BJ (cell line): ENCODE measurements at places on chromosomes 3 and 15. TPM values are rescaled to one million over a fixed set of nuclear protein-coding genes. Genes with fewer than 3 reads are reported as not detected.

GRCh38 chr3:18740631-18741583 lies 315.8 kb upstream of the SATB1 start:
- no peak for DNase-seq

GRCh38 chr15:69086427-69087204 lies 72.1 kb downstream of the NOX5 start:
- DNase-seq, result no peak

- no peak for DNase-seq
These were observed 170.9 kb upstream of the NR2E3 start for GRCh38 chr15:71639471-71639870.

DNA sequence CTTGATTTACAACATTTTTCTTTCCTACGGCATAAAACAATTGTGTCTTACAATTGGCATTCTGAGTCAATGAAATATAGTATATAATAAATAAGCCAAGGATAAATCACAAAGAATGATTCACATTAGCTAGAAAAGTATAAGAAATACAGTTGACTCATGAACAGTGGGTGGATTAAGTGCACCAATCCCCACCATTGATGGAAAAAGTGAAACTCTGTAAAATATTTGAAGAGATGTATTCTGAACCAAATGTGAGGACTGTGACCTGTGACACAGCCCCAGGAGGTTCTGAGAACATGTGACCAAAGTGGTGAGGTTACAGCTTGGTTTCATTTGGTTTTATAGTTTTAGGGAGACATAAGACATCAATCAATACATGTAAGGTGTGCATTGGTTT lies 227.5 kb downstream of the ALCAM start:
- no peak for DNase-seq

DNA sequence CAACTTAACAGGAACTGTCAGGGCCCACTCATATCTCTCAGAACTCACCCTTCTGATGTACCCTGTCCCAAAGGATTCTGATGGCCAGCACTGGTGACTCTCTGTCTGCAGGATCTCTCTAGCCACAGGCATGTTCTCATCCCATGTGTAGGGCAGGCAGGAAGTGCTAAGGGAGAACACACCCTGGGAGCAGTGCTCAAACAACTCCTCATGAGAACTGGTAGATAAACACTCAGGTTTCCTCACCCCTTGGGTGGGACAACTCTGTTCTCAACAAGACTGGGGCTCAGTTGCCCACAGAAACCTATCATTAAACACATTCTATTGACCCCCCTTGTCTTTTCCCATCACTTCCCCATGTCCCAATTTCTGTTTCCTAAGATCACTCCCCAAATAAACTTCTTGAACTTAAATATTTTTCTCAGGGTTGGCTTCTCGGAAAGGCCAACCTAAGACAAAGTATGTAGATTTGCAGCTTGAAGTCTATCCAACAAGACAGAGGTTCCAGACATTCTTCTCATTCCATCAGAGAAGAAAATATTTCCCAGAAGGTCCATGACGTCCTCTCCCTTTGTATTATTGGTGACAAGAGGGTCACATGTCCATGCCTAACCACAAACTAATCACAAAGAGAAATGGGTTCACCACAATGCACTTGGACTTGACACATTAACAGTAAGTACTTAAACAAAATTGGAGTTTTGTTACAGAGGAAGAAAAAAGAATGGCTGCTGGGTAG lies 276.6 kb upstream of the GADL1 start:
- peak; percentile 95 for DNase-seq

- DNase-seq, result no peak
These were observed 61.3 kb upstream of the PSMD6 start for GRCh38 chr3:64084640-64085039.

DNA sequence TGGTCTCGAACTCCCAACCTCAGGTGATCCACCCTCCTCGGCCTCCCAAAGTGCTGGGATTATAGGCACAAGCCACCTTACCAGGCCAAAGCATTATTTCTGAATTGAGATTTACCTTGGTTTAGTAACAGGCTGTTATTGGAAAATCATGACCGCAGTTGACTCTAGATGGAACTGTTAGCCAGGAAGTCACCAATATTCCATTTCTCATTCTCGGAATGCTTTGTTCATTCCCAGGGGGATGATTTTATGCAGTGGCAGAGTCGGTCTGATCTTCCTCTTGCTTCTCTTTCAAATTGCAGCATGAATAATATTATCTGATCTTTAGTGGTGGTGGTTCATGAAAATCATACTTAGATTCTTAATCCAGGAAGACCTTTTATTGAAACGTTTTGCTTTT lies 195.5 kb upstream of the MBNL1 start:
- no peak for DNase-seq

- DNase-seq, result no peak
These were observed 271.4 kb upstream of the SEMA6D start for GRCh38 chr15:47445723-47446392.

GRCh38 chr3:4474683-4475490 lies 7.8 kb upstream of the SUMF1 start:
- DNase-seq, result no peak

GRCh38 chr3:122661633-122662032 lies 19.0 kb upstream of the PARP14 start:
- DNase-seq, result no peak

DNA sequence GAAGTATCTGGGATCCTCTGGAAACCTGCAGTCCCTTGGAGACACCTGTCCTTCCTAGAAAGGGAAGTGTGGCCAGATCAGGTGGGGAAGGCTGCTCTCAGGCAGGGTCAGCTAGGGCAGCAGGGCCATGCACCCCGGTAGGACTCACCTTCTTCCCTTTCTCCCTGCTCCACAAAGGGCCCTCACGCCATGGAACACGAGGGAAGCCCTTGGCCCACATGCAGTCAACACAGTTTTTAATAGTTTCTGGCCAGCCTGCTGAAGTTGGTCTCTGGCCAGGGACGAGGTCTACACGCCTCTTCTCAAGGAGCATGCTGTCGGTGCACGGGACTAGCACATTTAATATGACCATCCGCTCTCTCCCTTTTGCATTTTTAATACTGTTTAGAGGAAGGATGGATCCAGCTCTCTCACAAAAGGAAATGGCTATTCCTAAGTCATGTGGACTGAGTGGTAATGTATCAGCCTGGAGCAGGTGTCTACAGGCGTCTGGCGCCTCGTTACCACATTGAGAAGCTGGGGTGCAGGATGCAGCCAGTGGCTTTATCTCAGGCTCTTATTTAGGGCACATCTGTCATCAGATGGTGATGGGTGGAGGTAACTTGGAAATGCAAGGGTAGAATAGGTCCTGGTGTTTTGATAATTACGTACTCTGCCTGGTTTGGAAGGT lies 153.9 kb downstream of the KLF13 start:
- DNase-seq, result no peak

GRCh38 chr3:101625879-101626278 lies 51.1 kb downstream of the ZBTB11 start:
- DNase-seq, result no peak

DNA sequence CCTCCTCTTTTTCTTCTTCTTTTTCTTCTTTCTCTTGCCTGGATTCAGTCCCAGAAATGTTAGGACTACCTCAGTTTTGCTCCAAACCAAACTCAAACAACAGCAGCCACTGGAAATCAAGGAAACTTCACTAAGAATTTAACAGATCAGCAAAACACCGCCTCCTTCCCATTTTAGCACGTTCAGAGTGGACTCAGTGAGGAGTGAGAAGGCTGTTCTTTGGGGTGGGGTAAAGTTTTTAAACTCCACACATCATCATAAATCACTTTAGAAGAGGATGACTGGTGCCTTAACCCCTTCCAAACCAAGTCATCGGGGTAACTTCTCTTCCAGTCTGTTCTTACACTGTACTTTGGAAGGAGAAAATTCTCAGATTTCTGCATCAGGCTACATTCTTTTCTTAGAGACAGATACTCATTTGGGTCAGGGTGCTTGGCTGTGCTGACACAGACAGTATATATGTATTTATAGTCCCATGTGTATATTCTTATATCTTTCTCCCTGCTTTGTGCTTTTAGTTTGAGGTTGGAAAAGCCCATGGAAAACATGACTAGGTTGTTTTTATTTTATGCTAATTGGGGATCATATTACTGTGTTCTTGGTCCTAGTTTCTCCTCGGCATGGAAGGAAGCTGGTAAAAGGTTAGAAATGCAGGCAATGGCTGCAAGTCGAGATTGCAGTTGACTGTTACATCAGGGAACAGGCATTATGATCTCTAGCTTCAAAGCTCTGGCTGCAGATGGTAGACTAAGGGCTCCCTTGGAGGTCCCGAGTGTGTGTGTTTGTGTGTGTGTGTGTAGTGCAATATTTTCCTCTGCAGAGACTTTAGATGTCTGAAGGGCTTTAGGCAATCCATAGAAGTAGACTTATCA lies at the start of gene CCDC80:
TSS of gene CCDC80 (minus strand) at position 214 of the 872 bp plus-strand sequence. CDS start 1,238 bp downstream, outside the sequence.
- DNase-seq, result peak; percentile 78

- DNase-seq, result no peak
These were observed 56.9 kb downstream of the CACNA1D start for GRCh38 chr3:53551324-53551723.

GRCh38 chr3:37956723-37957538 lies 33.7 kb upstream of the VILL start:
- no peak for DNase-seq

DNA sequence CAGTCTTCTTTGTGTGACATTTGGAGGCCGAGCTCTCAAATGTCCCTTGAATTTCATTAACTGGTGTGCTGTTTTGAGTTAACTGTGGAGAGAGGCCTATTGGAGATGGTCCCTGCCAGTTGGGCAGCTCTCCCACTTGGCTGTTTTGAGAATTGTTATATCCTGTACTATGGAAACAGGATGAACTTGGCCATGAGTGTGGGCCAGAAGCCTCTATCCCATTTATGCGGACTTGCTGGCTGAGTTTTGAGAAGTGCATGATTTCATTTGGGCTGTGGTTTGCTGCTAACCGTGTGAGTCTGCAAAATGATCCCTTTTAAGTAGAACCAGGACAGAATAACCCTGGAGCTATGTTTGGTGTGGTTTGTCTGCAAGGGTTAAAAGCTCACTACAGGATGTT lies 366.0 kb downstream of the PTPRG start:
- peak; percentile 81 for DNase-seq

- DNase-seq, result no peak
These were observed 8.7 kb downstream of the ESYT3 start for GRCh38 chr3:138443091-138443490.

DNA sequence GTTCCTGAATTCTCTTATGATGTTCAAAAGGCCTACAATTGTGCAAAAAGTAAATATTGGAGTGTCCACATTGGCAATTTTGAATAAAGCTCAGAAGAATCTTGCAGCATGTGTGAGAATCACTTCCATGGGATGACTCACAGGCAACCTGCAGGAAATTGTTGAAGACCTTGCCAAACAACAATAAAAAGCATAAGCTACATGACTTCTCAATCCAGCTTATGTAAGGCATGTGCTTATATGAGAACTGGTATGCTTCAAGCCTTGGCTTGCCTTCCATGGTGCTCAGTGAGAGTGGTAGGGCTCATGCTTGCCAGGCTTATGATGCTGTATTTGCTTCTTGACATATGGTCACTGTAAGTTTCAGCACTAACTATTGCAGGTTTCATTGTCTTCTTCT lies 18.4 kb upstream of the BCHE start:
- no peak for DNase-seq

DNA sequence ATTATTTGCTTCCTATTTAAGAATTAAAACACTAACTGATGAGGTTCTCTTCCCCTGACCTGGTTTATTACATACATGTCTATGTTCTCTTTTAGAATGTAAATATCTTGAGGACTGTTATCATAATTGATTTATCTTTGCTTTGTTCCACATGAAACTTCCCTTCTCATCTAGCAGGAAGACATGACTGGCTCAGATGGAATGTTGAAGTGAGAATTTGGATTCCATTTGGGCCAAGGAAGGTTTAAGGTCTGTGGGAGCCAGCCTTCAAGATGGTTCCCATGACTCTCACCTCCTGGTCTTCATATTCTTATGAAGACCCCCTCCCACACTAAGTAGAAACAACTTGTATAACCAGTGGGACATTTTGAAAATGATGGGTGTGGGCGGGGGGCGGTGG lies 222.2 kb upstream of the GADL1 start:
- DNase-seq, result no peak

GRCh38 chr3:49606427-49606826 lies 52.1 kb downstream of the BSN start:
- DNase-seq, result no peak

DNA sequence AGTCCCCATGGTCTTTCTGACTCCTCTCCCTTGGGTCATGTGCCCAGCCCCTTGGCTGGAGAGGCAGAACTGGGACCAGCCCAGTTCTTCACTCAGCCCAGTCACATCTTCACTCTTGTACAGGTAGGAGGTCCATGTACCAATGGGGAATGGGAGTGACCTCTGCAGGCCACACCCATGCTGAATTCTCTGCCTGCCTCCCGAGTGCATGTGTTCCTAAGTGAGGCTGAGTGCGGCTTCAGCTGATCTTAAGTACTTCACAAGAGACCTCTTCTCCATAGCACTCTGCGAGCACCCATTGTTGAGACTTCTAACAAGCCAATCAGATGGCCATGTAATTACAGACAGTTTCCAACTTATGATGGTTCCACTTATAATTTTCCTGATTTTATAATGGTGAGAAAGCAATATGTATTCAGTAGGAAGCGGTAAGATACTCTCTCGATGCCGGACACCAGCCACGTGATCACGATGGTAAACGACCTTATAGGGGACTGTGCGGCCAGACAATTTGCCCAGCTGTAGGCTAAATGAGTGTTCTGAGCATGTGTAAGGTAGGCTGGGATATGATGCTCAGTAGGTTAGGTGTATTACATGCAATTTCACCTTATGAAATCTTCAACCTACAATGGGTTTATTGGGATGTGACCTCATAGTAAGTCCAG lies 112.1 kb downstream of the KLF13 start:
- no peak for DNase-seq

DNA sequence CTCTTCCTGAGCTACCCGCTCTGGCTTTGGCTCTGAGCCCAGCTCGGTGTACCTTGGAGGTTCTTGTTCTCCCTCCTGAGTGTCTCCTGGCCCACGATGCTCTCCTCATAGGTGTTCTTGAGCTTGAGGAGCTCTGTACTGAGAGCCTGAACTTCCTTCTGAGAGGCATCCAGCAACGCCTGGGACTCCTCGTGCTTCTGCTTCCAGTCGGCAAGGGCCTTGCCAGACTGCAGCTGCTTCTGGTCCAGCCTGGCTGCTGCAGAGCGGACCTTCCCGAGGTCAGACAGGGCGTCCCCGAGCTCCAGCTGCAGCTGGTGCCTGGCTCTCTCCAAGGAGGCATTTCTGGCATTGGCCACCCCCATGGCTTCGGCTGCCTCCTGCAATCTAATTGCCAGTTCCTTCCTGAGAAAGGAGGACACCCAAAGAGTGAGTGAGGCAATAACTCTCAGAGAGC lies 99.8 kb downstream of the MYH15 start:
- no peak for DNase-seq

- DNase-seq, result no peak
These were observed 6.1 kb downstream of the ABTB1 start for GRCh38 chr3:127678611-127679533.

The EOMES gene
- polyA plus RNA-seq, result not detected in 2 replicates

The PLAAT1 gene
- 0.13 and 0.43 TPM in 2 replicates for polyA plus RNA-seq

The TM4SF18 gene
- 0.11 and 0.29 TPM in 2 replicates for polyA plus RNA-seq

The TUBGCP4 gene
- 10.2 and 10.3 TPM in 2 replicates for polyA plus RNA-seq

The LYSMD2 gene
- polyA plus RNA-seq, result 3.4 and 5.8 TPM in 2 replicates

The PLOD2 gene
- polyA plus RNA-seq, result 33.2 and 85.8 TPM in 2 replicates

The PDZRN3 gene
- polyA plus RNA-seq, result 4.9 and 5.1 TPM in 2 replicates

The BHLHE40 gene
- 15.0 and 18.8 TPM in 2 replicates for polyA plus RNA-seq
